ENCODE measurements at places on chromosomes 3 and 15. TPM values are rescaled to one million over a fixed set of nuclear protein-coding genes. Genes with fewer than 3 reads are reported as not detected.

DNA sequence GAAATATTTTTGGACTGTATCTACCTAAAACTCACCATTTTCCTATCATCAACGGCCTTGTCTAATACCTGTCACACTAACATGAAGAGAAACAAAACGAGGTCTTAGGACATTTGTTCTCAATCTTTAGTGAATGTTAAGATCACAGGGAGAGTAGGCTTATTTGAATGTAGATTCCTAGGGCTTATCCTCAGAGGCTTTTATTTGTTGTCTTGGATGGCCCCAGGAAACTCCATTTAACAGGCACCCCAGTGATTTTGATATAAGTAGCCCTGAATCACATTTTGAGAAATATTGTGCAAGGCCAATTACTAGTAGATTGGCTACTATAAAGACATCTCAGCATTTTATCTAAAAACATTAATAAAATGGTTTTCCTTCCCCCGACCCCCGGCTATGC is 367.4 kb downstream of the GAP43 start:
- H3K27ac ChIP-seq, result no peak overlapping the region
- H3K27me3 ChIP-seq, result no peaks in the 10 kb centered on the region
- no peak overlapping the region for H3K4me3 ChIP-seq
- no peaks in the 10 kb centered on the region for H3K4me1 ChIP-seq
- H3K36me3 ChIP-seq, result no peaks in the 10 kb centered on the region
- DNase-seq, result no peak

Gene DNAJA4
- total RNA-seq, result 23.5 TPM

GRCh38 chr3:105580296-105580965 is 213.7 kb downstream of the ALCAM start:
- DNase-seq, result no peak
- H3K4me3 ChIP-seq, result no peak overlapping the region
- no peaks in the 10 kb centered on the region for H3K36me3 ChIP-seq
- H3K27me3 ChIP-seq, result no peaks in the 10 kb centered on the region
- no peaks in the 10 kb centered on the region for H3K4me1 ChIP-seq

GRCh38 chr3:191068946-191069813 is 129.9 kb upstream of the OSTN start:
- DNase-seq, result no peak
- no peaks in the 10 kb centered on the region for H3K36me3 ChIP-seq
- no peaks in the 10 kb centered on the region for H3K27me3 ChIP-seq
- no peak overlapping the region for H3K27ac ChIP-seq
- no peaks in the 10 kb centered on the region for H3K4me1 ChIP-seq

- no peaks in the 10 kb centered on the region for H3K27me3 ChIP-seq
- DNase-seq, result no peak
- no peak overlapping the region for H3K4me3 ChIP-seq
- no peaks in the 10 kb centered on the region for H3K4me1 ChIP-seq
- H3K36me3 ChIP-seq, result no peaks in the 10 kb centered on the region
- H3K27ac ChIP-seq, result no peak overlapping the region
Observed at GRCh38 chr3:17936736-17937480, 194.5 kb upstream of the TBC1D5 start.

- H3K4me3 ChIP-seq, result no peak overlapping the region
- H3K4me1 ChIP-seq, result peaks cover 14% of the 10 kb centered on the region
- H3K27ac ChIP-seq, result no peak overlapping the region
- H3K27me3 ChIP-seq, result no peaks in the 10 kb centered on the region
Observed at GRCh38 chr15:100202309-100202960, 139.3 kb downstream of the ADAMTS17 start.

DNA sequence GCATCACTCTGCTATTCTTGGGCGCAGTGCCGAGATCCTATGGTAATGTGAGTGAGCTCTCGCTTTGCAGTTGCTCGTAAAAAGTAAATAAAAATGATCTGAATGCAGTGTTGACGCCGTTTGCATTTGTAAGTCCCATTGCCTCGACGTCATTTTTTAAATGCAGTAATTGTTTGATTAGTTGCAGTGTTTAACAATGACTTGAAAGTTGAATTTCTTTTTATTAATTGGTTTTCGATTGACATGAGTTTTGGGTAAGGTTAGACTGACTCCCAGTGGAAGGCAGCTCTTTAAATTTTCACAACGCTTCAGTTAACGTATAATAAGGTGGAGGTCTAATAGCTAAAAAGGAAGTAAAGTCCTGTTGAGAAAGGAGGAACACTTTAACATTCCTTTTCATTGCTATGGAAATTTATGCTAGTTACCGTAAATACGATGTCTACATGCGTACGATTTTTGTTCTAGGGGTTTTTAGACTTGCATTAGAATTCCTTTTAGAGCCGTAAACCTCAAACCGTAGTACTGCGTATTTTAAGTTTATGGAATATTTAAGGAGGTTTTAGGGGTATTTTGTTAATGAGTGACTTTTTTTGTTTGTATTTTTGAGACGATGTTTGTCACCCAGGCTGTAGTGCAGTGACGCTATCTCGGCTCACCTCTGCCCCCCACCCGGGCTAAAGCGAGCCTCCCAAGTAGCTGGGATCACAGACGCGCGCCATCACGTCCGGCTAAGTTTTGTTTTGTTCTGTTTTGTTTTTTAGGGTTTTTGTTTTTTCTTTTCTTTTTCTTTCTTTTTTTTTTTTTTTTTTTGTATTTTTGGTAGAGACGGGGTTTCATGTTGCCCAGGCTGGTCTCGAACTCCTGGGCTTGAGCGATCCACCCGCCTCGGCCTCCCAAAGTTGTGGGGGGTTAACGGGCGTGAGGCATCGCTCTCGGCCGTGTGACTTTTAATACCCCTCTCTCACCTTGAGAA is 1.4 kb downstream of the MORF4L1 start:
- H3K4me3 ChIP-seq, result peak overlapping the region; percentile 100
- H3K27me3 ChIP-seq, result no peaks in the 10 kb centered on the region
- no peaks in the 10 kb centered on the region for H3K36me3 ChIP-seq
- H3K4me1 ChIP-seq, result peaks cover 53% of the 10 kb centered on the region
- peak overlapping the region; percentile 100 for H3K27ac ChIP-seq
- DNase-seq, result no peak

- no peak overlapping the region for H3K4me3 ChIP-seq
- peak overlapping the region; percentile 88 for H3K27ac ChIP-seq
- H3K27me3 ChIP-seq, result no peaks in the 10 kb centered on the region
- no peak for DNase-seq
- H3K36me3 ChIP-seq, result no peaks in the 10 kb centered on the region
- peaks cover 66% of the 10 kb centered on the region for H3K4me1 ChIP-seq
Observed at GRCh38 chr15:75721923-75722870, 9.5 kb upstream of the CSPG4 start.

DNA sequence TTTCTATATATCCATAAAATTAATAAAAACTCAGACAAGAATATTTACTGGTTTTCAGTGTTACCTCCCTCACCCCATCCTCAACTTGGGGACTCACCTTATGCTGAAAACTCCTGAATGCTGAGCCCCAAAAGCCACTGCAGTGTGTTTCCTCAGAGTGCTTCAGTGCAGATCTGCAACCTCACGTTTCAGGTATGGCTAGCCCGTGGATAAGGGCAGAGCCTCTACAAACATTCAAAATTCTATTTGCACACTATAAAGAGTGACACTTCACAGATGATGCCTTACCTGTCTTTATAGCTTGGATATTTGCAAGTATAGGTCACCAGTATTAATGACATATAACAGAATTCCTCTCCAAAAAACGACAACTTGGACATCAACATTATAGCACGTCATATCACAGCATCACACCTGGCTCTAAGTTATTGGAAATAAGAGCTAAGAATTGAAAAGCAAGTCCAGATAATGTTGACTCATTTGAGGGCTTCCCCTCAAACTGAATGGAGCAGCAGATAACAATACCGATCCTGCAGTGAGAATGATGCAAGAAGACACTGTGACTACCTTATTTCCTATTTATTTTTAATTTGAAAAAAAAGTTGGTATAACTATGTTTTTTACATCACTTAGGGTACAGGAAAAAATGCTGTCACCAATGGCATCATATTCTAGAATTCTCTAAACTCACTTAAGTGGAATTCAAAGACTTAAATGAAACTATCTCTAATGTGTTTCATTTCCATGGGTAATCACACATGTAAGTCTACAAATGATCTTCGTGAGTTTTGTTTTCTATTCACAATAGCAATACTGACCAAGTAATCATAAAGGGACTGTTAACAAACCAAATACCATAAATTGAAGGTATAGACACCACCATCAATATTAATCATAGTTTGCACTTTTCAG is 40.7 kb upstream of the RSL24D1 start:
- no peaks in the 10 kb centered on the region for H3K4me1 ChIP-seq
- H3K27me3 ChIP-seq, result no peaks in the 10 kb centered on the region
- DNase-seq, result no peak
- H3K27ac ChIP-seq, result no peak overlapping the region
- H3K4me3 ChIP-seq, result no peak overlapping the region

DNA sequence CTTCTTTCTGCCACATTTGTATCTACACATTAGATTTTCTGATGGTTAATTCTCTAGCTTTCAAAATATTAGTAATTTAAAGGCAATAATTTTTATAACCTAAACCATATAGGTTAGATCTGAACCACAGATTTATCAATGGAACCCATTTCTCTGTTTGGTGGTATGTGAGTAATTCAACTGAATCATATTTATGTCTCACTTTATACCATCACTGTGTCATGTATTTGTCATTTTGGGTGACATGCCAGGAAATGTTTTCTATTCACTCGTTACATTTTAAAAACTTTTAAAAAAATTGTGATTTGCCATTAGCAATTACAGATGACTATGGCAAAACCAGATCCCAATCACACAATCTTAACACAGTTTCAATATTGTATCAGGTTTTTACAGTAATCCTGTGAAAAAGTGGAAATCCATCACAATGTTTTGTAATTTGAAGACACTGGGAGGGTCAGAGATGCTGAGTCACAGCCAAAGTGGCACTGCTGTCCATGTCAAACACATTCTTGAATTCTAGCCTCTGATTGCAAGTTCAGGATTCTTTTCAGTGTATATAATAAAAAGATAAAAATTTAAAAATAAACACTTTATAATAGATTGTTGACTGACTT is 356.0 kb upstream of the RBMS3 start:
- no peak overlapping the region for H3K4me3 ChIP-seq
- H3K27me3 ChIP-seq, result no peaks in the 10 kb centered on the region
- H3K36me3 ChIP-seq, result no peaks in the 10 kb centered on the region

Gene HDC
- total RNA-seq, result 0.39 TPM

Gene CLDN18
- 0.40 TPM for total RNA-seq

- peak overlapping the region; percentile 3 for H3K4me3 ChIP-seq
- H3K36me3 ChIP-seq, result peaks cover 22% of the 10 kb centered on the region
- peak overlapping the region; percentile 72 for H3K27ac ChIP-seq
- H3K27me3 ChIP-seq, result no peaks in the 10 kb centered on the region
- DNase-seq, result no peak
Observed at GRCh38 chr3:124772081-124772831, 42.0 kb downstream of the UMPS start.

GRCh38 chr3:132800958-132801357 is 78.7 kb upstream of the NPHP3 start:
- no peak overlapping the region for H3K4me3 ChIP-seq
- no peaks in the 10 kb centered on the region for H3K27me3 ChIP-seq
- no peak overlapping the region for H3K27ac ChIP-seq

Gene CMSS1
- total RNA-seq, result 14.4 TPM

DNA sequence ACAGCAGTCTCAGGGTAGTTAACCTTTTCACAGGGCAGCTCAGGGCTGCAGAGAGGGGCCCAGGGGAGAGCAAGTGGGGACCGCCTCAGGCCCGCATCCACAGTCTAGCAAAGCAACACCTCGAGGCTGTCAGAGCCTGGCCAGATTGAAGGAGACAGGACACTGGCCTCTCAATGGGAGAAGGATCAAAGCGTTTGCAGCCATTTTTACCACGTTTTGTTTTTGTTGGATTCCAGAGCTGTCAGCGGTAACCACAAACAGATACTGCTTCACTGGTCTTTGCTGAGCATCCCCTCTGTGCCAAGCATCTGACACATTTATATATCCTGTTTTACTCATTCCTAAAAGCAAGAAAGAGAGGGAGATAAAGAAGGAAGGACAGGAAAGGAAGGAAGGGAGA is 153.8 kb downstream of the SHQ1 start:
- no peaks in the 10 kb centered on the region for H3K27me3 ChIP-seq
- no peak overlapping the region for H3K4me3 ChIP-seq
- DNase-seq, result no peak
- H3K27ac ChIP-seq, result no peak overlapping the region
- H3K36me3 ChIP-seq, result no peaks in the 10 kb centered on the region

Gene MGLL
- 155 TPM for total RNA-seq
